ENCODE measurements at places on chromosomes 12 and 14.

GRCh38 chr14:33323979-33324378, 385.3 kb downstream of the NPAS3 start:
- DNase-seq: no peak

GRCh38 chr14:44507183-44507582, at the start of gene FSCB:
Gene FSCB, minus strand, starts transcription at chr14:44507283. Its CDS starts 296 bp downstream, at chr14:44506987.
- no peak for DNase-seq

DNA sequence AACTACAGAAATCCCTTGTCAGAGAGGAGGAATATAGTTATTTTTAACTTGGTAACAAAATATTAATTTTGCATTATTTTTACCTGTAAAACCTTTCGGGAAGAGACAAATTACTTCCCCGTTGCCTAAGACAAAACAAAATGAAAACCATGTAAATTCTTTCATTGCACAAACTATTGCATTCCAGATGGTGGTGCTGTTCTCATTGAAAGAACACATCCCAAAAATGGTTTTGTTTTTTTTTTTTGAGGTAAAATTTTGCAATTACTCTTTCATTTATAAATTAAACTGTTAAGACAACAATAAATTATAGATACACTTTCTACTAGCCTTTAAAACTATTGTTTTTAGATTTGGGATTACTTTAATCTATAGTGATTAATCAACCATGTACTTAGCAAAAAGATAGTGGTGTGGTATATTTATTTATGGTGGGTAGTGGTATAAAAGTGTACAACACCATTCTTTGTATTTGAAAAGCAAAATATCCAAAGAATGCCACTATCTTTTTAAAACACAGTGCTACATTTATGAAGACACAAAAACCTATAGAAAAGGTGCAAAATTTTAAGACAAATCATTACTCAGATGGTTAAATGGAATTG, 115.5 kb downstream of the SLC38A1 start:
- no peak for DNase-seq

DNA sequence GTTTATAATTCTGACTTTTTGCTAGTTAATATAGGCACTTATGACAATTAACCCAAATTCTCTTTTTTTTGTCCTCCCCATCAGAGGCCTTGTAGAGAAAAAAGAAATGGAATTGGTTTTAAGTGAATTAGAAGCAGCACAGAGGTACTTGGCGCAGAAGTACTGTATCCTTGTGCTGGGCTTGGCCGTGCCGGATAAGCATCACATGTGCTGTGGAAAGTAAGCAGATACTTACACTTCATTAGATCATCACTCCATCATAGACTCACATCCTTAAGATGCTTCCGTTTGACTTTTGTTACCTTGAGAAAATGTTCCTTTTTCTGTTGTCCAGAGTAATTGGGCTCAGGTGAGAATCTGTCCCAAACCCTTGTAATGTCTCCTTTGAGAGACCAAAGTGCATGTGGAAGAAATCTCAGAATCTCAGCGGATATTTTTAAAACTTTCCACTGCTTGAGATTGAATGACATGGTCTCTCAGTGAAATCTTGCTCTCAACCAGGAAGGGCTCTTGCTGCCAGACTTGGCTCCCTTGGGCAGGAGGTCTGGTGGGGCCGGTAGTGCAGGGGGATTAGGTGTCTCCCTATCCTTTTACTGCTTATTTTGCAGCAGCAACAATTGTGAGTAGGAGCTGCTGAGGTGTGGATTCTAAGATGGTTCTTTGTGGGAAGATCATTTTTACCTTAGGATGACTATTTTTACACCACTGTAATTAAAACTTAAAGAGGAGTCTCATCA, 24.8 kb downstream of the PPP1R36 start:
- no peak for DNase-seq

- no peak for DNase-seq
Measured at GRCh38 chr12:27015730-27016076, 1.5 kb upstream of the TM7SF3 start.

DNA sequence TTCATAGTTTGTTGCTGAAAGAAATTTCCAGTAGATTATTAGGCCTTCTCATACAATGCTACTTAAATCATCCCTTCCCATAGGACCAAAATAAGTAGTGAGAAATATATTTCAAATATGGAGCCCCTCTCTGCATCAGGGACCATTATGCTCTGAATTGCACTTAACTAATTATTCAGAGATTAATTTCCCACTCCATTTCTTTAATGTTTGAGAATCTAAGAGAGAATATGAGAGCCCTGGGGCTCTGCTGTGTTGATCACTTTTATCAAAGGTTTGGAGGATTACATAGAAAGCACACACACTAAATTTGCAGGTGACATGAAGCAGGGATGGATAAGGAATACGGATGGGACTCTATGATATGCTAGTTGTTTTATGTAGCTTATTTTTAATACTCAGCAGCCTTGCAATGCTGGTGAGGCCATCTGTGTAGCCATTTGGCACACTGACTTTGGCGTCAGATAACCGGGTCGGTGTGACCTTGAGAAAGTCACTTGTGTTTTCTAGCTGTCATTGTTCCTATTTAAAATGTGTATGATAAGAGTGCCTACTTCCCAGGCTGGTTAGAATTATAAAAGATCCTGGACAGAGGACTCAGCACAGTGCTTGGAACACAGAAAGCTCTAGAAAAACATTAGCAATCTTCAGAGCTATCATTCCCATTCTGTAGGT, 49.9 kb upstream of the FBXO21 start:
- no peak for DNase-seq

DNA sequence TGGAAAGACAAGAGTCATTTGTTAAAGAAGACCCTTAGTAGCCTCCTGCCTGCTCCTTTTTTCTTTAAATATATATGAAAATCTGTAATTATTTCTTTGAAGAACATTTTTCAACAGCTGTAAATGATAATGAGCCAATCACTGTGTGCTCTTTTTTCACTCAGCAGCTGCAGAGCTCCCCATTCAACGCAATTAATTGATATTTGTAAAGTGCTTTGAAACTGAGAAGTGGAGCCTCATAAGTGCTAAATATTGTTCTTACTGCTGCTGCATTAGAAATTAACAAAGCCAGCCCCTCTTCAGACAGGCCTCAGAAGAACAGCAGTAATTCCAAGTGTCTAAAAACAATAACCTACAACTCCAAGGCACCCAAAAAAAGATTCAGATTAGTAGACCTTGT, 224.3 kb downstream of the GXYLT1 start:
- no peak for DNase-seq

DNA sequence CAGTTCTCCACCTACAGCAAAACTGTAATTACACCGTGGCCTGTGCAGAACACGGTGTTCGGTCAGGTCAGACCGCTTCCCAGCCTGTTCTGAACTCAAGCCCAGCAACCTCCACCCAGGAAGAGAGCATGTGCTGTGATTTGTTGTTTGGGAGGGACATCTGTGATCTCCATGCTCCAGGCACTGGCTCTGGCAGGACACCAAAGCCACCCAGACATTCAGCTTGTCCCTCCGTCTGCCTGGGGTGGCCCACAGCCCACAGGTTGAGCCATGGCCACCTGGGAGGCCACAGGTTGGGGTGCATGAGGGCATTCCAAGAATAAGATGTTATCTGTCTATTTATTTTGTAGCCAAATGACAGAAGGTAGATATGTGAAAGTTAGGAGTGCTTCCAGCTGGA, 1091.1 kb downstream of the VRK1 start:
- no peak for DNase-seq

DNA sequence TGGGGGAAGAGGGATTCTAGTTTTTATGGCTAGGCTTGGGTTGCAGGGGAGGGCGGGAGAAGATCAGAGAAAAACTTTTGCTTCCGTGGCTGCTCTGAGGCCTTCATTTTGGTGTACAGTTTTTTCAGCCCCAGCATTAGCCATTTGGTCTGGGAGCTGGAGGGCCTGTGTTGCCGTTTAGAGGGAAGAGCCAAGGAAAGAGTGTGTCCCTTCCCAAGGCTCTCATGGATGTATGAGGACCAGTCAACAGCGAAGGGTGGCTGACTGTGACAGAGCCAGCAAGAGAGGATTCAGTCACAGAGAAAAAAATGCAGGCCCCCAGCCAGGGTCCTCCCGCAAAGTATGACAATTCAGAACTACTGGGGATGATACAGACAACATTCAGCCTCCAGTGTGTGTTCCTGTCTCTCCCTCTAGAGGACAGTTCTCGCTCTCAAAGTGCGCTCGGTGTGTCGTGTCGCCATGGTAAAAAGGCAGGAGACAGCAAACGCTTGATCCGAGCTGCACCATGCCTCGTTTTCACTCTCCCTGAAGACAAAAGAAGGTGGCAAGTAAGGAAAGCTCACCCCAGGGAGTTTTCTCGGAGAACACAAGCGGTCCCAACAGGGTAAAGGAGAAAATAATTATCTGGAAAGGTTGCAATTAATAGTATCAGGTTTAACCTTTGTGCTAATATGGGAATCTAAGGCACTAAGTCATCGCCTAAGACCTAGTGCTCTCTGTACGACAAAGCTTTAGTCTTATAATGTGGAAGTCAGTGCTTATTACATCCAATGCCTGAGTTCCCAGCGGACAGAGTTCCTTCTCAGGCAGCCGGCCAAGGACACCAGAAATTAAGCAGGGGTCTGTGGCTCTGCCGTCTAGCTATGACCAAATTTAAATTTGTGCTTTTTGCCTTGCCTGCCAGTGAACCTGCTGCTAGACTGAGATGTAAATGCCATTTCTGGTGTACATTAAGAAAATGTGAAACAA, 157.3 kb upstream of the PLXNC1 start:
- no peak for DNase-seq

DNA sequence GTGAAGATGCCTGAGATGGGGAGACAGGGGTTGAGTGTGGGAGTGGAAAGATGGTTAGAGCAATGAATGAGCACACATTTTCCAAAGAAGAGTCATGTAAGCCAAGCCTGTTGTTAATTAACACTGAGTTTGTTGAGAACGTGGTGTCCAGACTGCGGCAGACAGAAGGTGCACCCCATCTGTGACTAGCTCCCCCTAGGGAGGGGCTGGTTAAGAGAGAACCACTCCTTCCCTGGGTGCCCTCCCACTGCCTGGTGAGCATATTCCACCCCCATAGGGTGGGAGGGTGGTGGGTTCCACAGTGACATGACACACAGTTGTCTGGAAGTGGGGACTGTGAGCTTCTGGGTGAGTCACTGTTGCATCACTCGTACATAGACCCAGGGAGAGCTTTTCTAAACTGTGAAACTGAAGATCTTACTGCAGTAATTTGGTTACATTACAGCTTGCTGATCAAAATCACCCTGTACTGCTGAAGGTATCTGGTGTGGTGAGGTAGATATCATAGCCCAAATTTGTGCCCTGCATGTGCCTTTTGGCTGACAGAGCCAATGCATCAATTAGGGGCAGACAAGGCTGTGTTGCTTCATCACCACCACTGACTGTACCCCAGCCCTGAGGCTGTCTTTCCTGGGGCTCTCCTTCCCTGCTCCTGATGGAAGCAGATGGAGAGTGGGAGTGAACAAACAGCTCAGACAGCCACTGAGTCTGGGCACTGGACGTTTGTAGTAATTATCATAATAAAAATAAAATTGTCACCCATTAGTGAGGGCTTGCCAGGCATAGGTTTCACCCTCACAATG, 150.9 kb downstream of the EMP1 start:
- peak; percentile 63 for DNase-seq

DNA sequence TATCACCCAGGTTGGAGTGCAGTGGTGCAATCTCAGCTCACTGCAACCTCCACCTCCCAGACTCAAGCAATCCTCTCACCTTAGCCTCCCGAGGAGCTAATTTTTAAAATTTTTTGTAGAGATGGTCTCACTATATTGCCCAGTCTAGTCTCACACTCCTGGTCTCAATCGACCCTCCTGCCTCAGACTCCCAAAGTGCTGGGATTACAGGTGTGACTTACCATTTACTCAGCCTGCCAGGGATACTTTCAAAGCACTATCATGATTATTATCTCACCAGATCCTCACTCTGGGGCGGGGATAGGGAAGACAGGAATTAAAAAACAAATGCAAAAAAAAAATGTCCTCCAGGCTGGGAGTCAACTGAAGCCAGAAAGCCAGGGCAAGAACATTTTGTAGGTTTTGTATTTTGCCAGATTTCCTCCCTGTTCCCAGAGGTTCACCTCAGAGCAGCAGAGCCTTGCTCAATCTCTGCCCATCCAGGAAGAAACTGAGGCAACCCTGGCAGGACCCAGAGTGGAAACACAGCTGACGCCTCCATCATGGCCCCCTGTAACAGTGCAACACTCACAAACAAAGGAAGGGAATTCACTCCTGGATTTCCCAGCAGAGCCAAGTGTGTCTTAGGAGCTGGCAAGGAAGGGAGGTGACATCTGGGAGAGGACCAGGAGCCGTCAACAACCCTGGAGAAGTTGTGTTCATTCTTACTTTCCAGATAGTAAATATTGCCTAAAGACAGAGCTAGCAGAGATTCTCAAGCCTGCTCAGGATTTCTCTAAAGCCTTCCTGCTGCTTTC, 73.9 kb downstream of the IRF2BPL start:
- no peak for DNase-seq

- DNase-seq: no peak
Measured at GRCh38 chr12:120718055-120718454, 7.6 kb upstream of the ACADS start.

- no peak for DNase-seq
Measured at GRCh38 chr12:4223273-4223845, 50.2 kb upstream of the CCND2 start.

- no peak for DNase-seq
Measured at GRCh38 chr12:120839503-120839902, 64.7 kb downstream of the SPPL3 start.

DNA sequence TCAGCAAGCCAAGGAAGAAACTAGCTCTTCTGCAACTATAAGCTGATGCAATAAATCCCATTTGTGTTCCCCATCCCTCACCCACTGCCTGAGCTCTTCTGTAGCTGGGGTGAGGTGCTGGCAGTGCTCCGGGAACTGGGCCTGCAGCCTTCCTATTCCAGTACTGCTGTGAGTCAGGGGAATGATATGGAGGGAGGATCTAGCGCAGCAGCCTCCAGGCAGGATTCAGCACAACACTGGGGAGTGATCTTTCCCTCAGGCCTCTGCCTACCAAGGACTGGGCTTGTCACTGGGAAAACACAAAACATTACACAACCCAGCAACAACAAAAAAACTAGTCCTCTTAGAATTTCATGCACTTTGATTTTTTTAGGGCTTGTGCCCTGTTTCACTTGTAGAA, 58.7 kb downstream of the ST8SIA1 start:
- no peak for DNase-seq

- DNase-seq: no peak
Measured at GRCh38 chr12:32773691-32774090, 18.0 kb upstream of the YARS2 start.

DNA sequence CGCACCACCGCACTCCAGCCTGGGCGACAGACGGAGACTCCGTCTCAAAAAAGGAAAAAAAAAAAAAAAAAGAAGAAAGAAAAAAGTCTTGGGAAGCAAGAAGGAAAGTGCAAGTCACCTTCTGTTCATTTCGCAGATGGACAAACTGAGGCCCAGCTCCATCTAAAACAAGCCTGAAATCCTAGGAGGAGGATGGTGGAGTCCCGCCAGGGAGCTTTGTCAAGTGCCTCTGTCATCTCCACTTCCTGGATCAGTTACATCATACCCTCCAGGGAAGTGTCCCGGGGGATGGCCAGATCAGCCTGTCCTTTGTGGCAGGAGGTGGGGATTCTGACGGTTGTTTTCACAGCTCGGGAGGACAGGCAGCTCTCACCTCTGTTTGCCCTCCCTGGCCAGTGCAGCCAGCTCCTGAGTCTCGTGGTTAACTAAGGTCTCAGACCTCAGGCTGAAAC, 8.7 kb upstream of the SDSL start:
- DNase-seq: no peak

- DNase-seq: no peak
Measured at GRCh38 chr12:4603946-4604345, 41.9 kb downstream of the DYRK4 start.
